ENCODE measurements at places on chromosomes 7 and 10.

DNA sequence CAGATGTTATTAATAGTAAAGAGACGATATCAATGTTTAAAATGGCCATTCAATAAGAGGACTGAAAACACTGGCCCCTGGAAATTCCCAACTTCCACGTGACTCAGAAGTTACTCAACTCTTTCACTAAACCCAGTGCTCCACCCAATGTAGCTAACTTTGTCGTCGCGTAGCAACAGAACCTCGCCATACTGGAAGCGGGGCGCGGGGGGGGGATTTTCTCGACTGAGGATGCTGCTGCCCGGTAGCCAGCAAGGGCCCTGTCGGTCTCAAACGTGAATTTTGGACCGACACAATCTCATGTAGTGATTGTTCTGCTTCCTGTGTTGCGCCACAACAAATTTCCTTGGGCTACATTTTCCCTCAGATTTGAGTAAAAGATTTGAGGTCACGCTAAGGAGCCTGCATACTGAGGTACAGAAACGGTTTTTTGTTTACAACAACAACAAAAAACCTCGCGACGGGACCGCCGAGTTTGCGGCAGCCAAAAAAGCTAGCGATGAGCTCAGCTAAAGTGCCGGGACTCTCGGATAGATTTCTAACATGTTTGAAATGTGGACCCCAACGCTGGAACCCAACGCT lies 977 bp upstream of the SFR1 start:
- DNase-seq, result peak; percentile 86

DNA sequence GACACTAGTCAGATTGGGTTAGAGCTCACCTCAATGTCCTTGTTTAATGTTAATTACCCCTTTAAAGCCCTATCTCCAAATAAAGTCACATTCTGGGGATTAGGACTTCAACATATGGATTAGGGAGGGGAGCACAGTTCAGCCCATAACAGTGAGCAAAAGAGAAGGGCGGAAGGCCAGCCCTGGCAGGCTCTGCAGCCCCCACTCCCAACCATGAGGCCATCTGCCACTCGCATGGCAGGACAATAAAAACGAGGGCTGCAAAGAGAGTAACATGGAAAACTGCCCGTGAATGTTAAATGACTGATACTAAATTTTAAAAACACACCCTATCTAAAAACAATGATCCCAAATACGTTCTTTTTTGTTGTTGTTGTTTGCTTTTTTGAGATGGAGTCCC lies 38.7 kb downstream of the RGS10 start:
- DNase-seq, result no peak

DNA sequence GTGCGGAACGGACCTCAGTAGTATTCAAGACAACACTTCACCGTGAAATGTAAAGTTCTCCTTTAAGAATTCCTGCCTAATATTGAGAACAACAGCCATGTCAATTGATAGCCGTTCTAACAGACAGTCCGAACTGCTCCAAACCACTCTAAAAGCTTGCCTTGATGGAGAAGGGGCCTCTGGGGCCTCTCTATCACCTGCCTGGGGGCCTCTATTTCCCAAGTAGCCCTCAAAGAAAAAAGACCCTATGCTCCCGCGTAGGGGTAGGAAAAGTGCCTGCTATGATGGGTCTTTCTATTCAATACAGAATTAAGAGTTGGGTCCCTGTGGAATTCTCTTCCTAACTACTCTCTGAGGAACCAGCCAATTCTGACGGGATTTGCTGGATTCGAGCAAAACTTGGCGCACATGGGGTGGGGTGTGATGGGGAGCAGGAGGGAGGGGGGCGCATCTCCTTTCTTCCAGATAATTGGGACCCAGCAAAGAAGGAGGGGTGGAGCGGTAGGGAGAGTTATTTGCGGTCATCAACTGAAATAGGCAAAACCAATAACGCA lies 8.3 kb upstream of the DLX6 start:
- no peak for DNase-seq

GRCh38 chr10:51052163-51052562 lies 22.1 kb upstream of the PRKG1 start:
- DNase-seq, result no peak

DNA sequence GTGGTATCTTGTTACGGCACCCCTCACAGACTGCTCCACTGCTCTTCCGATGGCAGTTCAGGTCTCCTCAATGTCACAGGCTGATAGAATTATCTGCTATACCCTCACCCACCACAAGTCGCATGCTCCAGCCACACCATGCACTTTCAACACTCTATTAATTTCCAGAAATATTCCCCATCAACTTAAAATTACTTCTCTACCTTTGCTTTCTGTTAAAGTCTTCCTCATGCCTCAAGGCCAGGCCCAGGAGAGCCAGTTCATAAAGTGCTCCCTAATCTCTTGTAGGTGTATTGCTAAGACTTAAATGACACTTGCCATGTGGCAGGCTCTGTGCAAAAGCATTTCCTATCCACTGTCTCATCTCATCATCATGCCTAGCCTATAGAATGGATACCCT lies 105.9 kb upstream of the ARID5B start:
- no peak for DNase-seq

- no peak for DNase-seq
Observed at GRCh38 chr7:155489158-155489840, 31.4 kb downstream of the EN2 start.

DNA sequence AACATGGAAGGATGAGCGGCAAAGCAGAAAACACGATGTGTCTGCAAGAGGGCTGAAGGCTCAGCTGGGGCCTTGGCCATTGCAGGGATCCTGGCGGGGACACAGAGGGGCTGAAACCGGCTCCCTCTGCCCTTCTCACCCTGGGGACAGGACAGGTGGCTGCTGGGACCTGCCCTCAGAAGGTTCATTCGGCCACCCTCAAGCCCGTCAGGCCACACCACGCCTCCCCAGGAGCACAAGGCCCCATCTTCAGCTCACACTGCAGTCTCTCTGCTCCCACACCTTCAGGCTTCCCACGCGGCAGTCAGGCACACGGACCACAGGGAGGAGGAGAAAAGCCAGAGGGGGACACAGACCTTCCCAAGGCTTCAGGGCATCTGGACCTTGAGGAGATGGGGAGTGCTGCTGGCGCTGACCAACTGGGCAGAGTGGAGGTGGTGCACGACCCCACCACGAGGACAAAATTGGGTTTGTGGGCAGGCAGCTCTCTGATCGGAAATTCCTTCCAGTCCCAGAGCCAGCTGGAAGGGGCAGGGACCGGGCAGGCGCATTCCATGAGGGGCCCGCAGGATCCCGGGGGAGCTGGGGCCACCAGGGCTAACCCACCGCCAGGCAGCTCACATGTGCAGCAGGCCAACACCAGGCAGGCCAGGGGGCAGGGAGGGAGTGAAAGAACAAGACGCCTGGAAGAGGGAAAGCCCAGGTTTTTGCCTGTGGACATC lies 104.0 kb downstream of the MAD1L1 start:
- DNase-seq, result no peak

- no peak for DNase-seq
Observed at GRCh38 chr7:85561706-85562105, 374.9 kb upstream of the SEMA3D start.

DNA sequence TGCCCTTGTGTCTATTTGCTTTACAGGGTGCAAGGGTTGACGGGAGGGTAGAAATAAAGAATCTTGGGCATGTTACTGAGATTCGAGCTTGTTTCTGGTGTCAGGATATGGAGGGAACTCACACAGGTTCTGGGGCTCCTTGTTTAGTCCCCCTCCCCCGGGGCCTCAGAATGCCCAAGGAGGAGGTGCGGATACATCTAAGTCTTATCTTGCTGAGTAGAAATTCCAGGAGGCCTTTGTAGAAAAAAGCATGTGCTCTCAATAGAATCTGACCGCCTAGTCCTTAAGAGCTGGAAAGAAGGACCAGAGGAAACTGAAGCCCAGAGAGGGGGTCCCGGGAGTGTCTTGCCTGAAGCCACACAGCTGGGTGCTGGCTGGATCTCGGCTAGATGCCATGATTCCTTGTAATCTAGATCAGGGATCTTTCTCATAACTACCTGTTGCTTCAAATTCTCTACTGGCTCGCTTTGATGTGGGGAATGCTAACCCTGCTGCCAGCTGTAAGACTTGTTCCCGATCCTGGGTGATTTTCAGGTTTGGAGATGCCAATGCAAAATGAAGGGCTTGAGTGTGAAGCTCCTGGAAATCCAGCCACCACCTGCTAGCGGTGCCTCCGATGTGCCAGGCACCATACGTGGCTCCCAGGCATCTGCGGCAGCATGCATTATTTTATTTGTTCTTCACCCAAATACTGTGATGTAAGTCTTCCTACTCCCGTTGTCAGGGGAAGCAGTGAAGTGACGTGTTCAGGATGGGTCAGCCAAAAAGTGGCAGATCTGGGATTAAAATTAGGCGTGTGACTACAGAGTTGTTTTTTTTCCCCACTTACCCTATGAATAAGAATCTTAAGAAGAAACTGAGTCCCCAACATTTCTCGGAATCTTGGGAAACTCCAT lies 226.0 kb downstream of the TCF7L2 start:
- DNase-seq, result no peak

DNA sequence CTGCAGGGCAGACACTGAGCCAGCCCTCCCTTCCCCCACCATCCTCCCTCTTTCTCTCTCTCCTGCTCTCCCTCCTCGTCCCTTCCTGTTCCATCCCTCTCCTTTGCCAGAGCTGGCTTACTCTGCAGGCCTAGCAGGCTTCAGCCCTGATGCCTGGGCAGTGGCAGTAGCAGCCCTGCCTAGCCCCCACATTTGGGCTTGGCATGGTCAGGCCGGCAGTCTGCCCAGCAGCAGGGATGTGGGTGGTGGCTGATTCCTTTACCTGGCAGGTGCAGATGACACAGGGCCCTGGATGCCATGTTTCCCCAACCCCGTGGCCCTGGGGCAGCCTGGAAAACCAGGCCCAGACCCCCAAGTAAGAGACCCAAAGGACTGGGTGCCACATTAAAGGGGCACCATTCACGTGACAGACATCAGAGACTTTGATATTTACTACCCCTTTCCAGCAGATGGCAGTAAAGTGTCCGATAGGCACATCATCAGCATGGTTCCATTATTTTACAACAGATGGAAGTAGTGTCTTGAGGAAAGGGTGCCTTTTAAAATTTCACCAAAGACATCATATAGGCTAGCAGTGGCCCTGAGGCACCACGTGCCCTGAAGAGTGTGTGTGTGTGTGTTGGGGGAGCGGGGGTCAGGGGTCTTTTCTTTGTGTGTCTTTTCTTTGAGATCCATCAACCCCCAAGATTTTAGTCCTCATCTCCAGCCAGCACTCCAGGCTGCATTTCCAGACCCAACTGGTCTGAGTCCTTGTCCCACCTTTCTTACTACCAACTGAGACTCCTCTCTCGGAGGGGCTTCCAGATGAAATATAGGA lies 5.9 kb downstream of the KCP start:
- no peak for DNase-seq

DNA sequence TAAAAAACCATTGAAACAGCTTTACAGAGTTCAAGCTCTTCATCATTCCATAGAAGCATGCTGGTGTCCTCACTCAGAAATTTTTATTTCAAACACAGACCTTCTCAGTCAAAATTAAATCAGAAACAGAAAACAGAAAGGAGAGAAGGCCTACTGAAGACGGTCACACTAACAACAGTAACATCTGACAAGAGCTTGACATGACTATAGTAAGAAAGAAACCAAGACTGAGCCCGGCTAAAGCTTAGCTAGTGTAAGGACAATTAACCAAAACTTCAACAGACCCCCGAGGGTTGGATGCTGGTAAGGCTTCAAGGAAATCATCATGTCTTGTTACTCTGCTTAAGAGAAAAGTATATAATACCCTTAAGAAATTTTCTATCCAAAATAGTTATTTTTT lies 38.6 kb downstream of the MTPN start:
- DNase-seq, result no peak

GRCh38 chr10:44435196-44435595 lies 50.3 kb upstream of the CXCL12 start:
- DNase-seq, result no peak

DNA sequence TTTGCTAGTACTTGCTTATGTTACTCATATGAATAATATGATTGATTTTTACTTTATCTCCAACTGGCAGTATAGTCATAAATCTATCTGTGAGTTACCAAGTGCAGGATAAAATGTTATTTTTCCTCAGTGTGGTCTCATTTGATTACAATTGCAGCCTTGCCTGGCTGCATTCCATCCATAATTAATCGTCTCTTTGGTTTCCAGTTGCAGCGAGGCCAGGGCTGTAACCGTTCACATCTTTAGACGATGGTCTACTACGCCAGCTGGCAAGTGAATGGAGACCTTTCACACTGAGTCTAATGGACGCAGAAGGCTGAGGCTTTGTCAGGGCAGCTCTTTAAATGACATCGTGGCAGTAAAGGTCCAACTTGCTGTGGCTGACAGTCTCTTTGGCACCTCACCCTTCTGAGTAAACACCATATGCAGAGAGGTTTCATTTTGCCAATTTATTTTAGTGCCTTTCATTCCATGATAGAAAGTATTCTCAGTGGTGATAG lies 84.0 kb downstream of the ARL4A start:
- DNase-seq, result no peak

DNA sequence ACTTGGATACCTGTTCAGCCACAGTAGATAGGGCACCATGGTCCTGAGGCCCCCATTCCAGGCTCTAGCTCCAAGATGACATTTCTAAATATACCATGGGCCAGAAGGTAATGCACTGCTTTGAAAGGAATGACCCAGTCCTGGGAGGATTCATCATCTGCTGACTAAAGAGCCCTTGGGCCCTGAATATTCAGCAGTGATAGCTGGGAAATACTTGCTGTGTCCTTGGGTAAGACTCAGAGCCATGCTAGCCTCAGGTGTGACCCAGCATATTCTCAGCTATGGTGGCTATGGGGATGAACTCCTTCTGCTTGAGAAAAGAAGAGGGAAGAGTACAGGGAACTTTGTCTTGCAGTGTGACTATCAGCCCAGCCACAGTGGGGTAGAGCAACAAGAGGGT lies 21.3 kb upstream of the AGR2 start:
- no peak for DNase-seq

GRCh38 chr7:141844256-141844655 lies 3.0 kb upstream of the PRSS37 start:
- no peak for DNase-seq

GRCh38 chr7:91537260-91538152 lies 273.3 kb downstream of the FZD1 start:
- no peak for DNase-seq

GRCh38 chr10:27611236-27611635 lies 107.1 kb downstream of the RAB18 start:
- no peak for DNase-seq

DNA sequence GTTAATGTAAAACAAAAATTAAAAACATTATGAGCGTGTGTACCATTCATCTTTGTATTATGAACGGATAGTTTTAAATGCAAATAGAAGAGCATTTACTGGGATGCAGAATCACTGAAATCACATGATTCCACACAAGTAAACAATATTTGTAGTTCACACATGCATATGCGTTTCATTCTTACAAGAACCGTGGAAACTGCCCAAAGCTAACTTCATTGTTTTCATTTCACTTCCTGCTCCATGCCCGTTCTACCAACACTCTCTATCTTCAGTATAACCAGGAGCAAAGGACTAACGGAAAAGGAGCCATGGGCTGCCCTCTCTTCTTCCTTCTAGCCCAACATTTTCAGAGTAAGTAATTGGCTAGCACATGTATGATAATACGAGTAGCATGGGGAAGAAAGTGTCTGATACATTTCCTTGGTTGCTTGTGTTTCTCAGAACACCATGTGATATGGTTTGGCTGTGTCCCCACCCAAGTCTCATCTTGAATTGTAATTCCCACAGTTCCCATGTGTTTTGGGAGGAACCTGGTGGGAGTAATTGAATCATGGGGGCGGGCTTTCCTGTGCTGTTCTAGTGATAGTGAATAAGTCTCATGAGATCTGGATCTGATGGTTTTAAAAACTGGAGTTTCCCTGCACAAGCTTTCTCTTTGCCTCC lies 38.8 kb downstream of the ZNF783 start:
- DNase-seq, result no peak
